ENCODE measurements at places on chromosomes 5 and 9.
A peak's percentile ranks its signal among the peaks of the same experiment; 100 is the strongest.

DNA sequence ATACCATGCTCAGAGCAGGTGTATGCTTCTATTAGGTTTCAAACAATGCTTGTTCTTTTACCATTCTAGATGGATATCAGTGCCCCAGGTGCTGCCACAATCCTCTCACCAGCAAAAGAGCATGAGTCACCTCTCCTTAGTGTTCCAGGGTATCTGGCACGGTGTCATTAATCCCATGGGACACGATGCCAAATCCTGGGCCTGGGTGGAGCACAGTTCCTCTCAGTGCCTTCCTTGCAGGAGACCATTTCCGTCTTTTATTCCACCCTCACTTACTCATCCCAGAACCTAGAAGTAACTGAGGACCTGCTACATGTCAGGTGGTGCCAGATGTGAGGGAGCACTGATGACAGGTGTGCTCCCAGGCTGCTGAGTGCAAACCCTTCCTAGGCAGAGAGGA, 1.3 kb upstream of the OR13J1 start:
- no peak for DNase-seq

GRCh38 chr5:36886791-36887190, 10.2 kb downstream of the NIPBL start:
- DNase-seq, result no peak

GRCh38 chr9:30382271-30382670, 2002.2 kb upstream of the ACO1 start:
- DNase-seq, result no peak

GRCh38 chr9:124390794-124391658, 24.2 kb downstream of the PSMB7 start:
- peak; percentile 76 for DNase-seq

- DNase-seq, result no peak
Observed at GRCh38 chr5:107389775-107390148, 281.0 kb downstream of the EFNA5 start.

DNA sequence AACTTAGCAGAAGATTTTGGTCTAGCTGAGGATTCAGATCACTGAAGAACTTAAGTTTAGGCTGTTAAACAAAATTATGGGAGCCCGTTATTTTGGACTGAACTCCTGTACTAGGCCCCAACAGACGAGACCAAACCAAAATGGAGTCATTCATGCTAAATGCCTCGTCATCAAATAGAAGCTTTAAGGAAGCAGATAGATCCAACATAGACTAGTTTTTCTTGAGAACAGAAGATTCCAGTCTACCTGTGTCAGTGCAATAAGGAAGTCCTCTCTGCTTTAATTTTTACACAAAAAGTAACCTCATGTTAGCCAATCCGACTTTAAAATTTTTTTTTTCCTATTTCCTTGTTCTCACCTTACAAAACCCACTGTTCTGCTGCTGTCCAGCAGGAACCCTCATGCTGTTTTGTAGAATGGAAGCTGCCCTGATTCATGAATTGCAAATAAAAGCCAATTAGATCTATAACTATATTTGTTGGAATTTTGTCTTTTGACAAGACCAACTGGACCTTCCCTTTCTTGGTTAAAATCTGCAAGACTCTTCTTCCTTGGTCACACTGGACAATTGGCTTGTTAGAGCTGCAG, 29.0 kb upstream of the GOLM1 start:
- no peak for DNase-seq

DNA sequence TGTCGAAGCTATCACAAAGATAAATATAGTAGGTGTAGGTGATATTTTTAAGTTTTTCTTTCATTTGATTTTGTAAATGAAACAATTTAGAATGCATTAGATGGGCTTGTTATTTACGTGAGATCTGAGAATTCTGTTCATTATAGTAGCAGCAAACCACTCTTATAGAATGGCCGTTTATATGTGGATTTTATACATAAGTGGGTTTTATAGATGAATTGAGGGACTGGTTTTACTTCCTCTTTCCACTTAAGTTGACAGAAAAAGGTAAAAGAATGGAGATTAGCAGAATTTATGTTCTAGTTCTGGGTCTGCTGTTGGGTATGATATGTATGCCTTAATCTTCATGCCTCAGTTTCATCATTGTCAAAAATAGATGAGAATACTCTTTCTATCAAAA, 5.6 kb downstream of the RMI1 start:
- no peak for DNase-seq

DNA sequence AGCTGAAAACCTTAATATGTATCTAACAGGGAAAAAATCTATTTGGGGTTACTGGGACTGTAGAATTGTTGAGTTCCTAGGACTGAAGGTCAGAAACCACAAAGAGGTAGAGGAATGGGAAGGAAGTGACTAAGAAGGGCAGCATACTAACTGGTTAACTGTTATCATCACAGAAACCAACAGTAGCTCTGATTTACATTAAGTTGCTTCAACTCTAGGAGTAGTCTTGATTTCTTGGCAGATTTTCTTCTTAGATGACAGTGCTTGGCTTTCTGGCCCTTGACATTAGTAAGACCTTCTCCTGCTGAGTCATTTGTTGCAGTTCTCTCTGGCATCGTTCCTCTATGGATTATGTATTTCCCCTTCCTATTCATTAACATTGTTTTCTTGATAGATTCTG, 116.1 kb upstream of the RASA1 start:
- peak; percentile 81 for DNase-seq

- DNase-seq, result peak; percentile 92
Observed at GRCh38 chr9:129175825-129176633, 2.0 kb downstream of the IER5L start.

- no peak for DNase-seq
Observed at GRCh38 chr5:66859526-66859925, 263.3 kb downstream of the MAST4 start.

DNA sequence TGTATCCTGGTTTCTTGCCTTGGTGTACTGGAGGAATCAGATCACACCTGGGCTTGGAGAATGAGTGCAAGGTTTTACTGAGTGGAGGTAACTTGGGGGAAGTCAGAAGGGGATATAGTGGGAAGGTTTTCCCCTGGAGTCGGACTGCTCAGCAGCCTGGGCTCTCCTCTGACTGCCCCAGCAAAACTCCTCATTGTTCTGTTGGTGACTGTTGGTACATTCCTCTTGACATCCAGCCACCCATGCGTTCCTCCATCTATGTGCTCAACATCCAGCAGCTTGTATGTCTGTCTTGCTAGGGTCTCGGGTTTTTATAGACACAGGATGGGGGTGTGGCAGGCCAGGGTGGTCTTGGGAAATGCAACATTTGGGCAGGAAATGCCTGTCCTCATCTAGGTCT, 96.0 kb downstream of the ZFAND5 start:
- DNase-seq, result no peak

DNA sequence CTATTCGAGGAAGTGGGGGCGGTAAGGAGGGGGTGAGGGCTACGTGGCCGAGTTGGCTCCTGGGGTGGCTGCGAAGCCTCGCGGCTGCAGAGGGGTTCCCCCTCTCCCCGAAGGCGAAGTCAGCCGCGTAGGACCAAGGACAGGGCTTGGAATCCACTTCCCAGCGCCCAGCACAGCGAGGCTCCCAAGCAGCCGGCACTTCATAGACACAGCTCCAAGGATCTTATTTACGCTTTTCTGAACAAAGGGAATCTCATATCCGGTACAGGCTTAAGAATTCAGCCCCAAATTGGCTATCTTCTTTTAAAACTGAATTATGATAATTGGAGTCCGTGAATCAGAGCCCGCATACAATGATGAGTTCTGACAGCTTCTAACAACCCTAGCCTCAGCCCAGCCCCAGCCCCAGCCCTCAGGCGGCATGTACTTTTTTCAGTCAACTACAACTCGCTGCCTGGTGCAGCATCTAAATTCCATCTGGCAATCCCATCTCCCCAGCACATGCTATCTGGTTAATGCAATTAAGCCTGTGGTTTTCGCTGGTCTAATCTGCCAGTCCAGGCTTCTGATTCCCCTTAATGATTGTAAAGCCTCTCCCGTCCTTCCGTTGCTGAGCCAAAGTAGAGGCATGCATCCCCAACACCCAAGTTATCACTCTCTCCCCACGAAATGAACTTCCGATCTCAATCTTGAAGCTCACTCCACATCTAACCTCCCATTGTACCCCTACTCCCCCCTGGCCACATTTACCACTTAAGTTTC, 1.0 kb downstream of the ELAVL2 start:
- DNase-seq, result peak; percentile 2

DNA sequence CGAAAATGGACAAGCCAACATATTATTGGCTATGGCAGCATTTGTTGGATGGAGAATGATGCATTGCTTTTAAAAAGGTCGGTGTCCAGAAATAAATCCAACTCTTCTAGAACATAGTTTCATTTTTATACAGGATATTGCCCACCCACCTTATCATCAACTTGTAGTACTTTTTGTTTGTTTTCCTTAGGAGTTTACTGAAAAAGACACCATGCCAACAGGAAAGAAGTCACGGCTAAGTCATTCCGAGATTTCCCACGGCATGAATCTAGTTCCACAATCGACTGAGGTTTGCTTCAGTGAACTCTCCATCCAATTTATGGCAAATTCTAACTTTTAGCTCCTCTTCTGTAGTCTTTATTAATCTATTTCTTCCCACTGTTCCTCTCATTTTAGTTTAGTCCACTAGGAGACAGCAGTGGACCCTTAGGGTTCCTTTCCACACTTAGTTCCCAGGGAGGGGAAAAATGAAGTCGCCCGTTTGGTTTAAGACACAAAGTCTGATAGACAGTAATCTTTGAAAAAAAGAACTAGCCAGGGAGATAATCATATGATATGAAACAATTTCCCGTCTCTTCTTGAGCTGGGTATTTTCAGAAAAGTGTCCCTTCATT, 237.5 kb downstream of the AP3B1 start:
- no peak for DNase-seq

GRCh38 chr5:174420651-174421407, 303.6 kb upstream of the MSX2 start:
- peak; percentile 31 for DNase-seq

DNA sequence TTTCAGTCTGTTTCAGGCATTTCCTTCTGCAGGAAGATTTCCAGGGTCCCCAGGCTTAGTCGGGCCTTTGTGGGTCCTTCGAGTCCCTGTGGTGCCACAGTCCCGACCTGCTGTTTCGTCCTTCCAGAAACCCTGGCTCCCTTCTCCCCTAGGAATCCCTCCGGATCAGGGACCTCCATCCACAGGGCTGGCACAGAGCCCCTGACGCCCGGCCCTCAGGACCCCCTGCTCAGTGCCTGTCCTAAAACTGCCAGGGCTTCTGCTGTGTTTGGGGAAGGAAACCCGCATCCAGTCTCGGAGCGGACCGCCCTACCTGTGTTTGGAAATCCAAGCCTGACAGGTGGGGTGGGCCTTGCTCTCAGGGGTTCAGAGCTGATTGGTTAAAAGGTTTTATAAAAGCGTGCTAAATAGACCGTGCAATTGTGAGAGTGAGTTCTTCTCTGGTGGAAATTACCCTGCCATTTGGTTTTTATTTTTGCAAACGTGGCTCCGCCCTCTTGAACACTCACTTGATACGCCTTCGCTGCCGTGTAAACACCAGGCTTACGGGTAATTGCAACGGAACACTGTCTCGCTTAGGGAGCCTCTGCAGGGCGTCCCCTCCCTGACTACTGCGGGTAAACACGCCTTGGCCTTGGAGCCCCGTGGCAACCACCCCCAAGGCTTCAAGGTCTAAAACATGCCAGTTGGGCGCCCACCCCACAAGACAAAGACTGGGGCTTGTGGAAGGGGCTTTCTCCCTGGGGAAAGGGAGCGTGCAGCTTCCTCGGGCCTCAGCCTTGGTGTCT, 121.2 kb downstream of the PHF2 start:
- DNase-seq, result no peak

GRCh38 chr5:151004499-151004898, 15.9 kb upstream of the GPX3 start:
- DNase-seq, result no peak

DNA sequence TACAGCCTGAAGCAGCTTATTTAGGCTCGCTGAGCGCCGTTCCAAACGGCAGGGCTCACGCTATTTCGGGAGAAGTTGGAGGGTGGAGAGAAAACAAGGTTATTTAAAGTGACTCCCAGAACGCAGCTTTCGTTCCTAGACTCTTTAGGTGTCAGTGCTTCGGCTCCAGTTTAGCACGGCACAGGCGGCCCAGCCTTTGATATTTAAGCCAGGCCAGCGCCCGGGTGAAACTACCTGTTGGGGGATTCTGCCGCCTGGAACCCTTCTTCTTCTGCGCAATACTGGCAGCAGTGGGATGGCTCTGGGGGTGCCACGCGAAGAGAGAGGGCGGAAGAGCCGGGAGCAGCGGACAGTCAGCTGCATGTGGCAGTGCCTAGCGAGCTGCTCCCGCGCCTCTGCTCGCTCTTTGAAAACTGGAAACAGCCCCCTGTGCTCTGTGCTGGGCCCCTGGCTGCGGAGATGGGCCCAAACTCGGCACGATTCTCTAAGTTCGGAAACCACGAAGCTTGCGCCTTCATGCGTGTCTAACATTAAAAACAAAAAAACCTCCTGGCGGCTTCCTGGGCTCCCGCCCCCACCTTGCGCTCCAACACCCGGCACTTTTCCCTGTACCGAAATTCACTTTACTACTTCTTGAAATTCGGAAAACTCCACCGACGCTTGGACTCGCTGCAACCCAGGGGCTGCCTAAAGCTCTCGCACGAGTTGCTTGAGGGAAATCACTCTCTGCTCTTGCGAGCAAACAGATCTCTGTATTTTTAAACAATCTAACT, 34.6 kb upstream of the NFIB start:
- DNase-seq, result no peak

- no peak for DNase-seq
Observed at GRCh38 chr5:122300374-122300773, 11.7 kb upstream of the SNCAIP start.

- DNase-seq, result no peak
Observed at GRCh38 chr9:126164796-126165525, 161.7 kb upstream of the MVB12B start.

Measured in fibroblast of skin of scalp (primary cell).